ENCODE measurements at places on chromosomes 5 and 9.

DNA sequence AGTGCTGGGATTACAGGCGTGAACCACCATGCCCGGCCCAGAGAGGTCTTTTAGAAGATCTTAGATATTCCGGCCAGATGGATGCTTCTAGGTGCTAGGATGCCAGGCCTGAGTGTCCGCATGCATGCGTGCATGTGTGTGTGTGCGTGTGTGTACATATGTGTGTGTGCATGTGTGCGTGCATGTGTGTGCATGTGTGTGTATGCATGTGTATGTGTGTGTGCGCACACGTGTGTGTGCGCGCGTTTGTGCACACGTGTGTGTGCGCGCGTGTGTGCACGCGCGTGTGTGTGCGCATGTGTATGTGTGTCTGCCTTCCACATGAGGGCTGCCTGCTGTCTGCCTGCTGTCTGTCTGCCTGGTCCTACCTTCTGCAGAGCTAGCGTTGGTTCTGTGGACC, 88.0 kb upstream of the FCN2 start:
- no peak for DNase-seq

- DNase-seq, result no peak
Observed at GRCh38 chr9:120775859-120776258, 17.4 kb downstream of the FBXW2 start.

GRCh38 chr5:133453831-133454230, 158.5 kb downstream of the FSTL4 start:
- no peak for DNase-seq

- no peak for DNase-seq
Observed at GRCh38 chr5:115068239-115069086, 101.2 kb downstream of the TRIM36 start.

GRCh38 chr9:92715488-92716231, 45.7 kb upstream of the IPPK start:
- no peak for DNase-seq

- DNase-seq, result no peak
Observed at GRCh38 chr5:57843059-57843367, 360.4 kb upstream of the ACTBL2 start.

DNA sequence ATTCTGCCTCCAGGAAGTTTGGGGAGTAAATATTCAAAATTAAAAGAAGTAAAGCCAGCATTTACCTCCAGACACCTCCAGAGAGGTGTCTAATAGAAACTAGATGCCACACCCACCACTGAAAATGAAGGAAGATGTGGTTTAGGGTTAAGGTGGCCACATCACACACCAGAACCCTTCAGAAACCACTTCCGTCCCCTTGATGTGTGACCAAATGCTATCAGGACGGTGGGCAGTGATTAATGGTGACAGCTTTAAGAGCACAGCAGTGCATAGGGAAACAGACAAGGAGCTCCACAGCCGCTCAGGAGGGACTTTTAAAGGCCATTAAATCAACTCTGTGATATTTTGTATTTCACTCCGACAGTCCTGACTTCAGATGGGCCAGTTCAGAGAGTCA, 295.2 kb downstream of the BRINP1 start:
- DNase-seq, result no peak

GRCh38 chr5:43281840-43282658, 31.2 kb downstream of the HMGCS1 start:
- DNase-seq, result no peak

DNA sequence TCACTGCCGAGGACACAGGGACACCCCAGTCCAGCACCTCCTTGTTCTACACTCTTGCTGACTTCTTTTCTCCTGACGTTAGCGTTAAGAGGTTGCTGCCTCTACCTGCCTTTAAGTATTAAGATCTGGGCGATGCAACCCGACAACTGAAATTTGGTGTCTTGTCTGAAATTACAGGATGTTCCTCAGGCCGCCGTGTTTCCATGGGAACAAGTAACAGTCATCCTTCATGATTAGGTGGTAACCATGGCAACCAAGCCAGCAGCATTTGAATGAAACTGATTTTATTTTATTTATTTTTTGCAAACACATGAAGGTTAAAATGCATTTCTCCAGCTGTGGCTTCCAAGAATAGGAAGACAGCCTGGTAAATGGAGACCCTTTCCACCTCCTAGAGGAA, 20.8 kb downstream of the DAB2IP start:
- DNase-seq, result no peak

GRCh38 chr5:173727839-173728778, 111.7 kb upstream of the BOD1 start:
- DNase-seq, result no peak

- DNase-seq, result no peak
Observed at GRCh38 chr5:138961221-138961620, 86.1 kb upstream of the LRRTM2 start.

- DNase-seq, result no peak
Observed at GRCh38 chr5:137666461-137666850, 69.4 kb downstream of the KLHL3 start.

GRCh38 chr9:134944916-134945315, 27.2 kb upstream of the FCN1 start:
- DNase-seq, result no peak

DNA sequence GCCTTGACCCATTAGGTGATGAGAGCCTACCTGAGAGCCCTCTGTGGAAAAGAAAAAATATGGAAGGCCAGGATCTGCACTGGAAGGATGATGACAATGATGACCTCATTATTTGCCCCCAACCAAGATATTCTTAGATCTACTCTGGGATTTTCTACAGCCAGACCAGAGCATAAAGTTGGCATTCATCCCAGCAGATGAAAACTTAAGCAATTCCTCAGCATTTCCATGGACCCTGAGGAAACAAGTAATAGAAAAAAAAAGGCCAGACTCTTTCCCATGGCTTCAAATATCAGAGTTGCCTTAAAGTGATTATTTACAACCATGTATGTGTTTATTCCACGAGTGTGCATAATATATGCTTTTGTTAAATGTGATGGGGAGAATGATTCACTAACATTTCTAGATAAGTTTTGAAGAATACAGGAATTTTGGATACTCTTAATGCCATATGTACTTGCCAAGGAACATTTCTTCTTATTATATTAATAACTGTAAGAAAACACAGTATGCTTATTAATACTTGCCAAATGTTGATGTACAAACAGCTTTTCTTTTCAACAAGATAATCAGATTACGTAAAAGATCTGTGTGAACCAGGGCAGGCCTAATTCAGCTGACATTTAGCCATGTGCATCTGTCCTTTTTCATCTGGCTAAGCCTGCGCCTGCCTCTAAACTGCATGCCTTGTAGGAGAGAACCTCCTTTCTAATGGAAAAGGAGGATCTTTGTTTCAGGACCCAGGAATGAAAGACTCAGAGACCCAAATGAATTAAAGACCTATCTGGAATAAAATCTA, 94.8 kb downstream of the ARRDC3 start:
- DNase-seq, result no peak

GRCh38 chr5:125331987-125332598, 585.7 kb upstream of the ZNF608 start:
- DNase-seq, result no peak

GRCh38 chr5:115810761-115811160, 5.7 kb downstream of the CDO1 start:
- no peak for DNase-seq

DNA sequence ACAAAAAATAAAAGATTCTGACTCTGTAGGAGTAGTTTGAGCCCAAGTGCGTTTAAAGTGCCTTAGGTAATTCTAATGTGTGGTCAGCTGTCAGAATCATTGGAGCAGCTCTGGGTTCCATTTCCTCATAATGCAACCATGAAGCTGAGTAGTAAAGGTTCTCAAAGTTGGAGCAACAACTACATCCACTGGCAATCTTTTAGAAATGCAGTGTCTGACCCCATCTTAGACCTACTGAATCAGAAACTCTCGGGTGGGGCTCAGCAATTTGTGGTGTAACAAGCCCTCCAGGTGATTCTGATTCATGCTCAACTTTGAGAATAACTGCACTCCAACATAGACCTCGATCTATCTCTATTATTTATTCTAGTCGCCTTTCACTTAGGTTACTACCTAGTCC, 7.6 kb upstream of the ALDH1A1 start:
- no peak for DNase-seq
